NCI-H1436 (cell line): ENCODE measurements at places on chromosomes 11 and 22.

- no peak for DNase-seq
These were observed 43.0 kb downstream of the CACNA1I start for GRCh38 chr22:39613549-39613921.

DNA sequence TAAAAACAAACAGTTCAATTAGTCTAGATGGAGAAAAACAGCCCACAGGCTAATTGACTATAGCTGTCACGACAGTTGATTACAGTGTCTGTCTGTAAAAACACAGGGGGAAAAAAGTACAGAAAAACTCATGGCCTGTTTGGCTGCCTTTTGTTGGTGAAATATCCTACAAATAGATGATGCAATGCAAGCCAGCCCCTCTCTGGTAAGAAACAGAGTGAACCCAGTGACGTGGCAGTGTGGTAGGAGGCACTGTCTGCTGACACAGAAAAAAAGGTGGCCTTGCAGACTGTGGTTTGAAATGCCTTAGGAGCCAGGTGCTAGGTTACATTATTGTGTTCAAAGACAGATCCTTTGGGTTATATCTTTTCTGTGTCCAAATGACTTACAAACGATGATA is 431.4 kb upstream of the CCDC90B start:
- DNase-seq = no peak

DNA sequence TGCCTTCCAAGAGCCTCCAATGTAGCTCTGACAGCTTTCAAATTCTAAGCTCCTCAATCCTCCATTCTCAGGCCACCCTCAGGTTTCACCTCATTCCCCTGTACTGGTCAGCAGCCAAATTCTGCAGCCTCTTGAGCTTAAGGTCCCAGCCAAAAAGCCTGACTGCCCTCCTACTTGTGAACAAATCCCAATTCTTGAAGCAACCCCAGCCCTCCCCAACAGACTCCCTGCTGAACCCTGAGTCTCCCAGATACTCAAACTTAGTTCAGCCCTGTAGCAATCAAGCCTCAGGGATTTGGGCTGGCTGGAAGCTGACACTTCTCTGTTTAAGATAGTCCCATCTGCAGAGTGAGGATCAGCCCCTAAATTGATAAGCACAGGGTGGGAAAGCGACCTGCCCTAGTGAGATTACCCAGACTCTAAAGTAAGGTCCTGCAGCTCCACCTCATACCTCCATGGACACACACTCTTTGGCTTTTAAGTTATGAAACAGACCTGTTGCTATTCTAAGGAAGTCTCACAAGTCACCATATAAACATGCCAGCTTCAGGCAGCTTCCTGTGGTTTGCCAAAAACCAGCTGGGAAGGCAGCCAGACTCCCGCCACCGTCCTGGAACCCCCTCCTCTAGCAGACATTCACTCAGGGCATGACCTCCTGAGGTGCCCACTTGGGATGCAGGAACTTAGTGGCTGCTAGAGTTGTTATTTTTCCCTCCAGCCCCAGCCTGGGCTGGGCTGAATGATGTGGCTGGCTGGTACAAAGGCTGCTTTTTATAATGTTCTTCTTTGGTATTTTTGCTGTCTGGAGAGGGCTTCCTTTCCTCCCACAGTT is 82.5 kb upstream of the PICALM start:
- no peak for DNase-seq

GRCh38 chr22:27982630-27983180 is 63.6 kb upstream of the PITPNB start:
- no peak for DNase-seq

- no peak for DNase-seq
These were observed 41.0 kb downstream of the CEP57 start for GRCh38 chr11:95831198-95831883.

GRCh38 chr11:129440028-129440713 is 64.5 kb downstream of the BARX2 start:
- no peak for DNase-seq
